Activated gamma-delta T cell (primary cell): ENCODE measurements at places on chromosomes 1 and 21.

DNA sequence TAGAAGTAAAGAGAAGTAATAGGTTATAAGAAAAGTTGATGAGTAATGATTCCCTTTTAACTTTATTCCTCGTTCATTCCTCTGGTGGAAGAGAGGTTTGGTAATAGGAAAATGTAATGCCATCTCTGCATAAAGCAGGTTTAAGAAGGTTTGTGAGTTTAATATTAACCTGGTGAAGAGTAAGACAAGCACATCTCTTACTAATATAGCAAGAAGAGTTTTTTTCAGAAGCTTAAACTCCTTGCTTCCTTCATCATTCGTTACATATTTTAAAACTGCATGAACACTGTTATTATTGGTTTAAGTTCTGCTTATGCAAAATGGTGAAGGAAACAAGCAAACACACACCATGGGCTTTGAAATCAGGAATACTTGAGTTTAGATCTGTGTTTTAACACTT is 9.2 kb upstream of the PLA2G4A start:
- no peak for DNase-seq

DNA sequence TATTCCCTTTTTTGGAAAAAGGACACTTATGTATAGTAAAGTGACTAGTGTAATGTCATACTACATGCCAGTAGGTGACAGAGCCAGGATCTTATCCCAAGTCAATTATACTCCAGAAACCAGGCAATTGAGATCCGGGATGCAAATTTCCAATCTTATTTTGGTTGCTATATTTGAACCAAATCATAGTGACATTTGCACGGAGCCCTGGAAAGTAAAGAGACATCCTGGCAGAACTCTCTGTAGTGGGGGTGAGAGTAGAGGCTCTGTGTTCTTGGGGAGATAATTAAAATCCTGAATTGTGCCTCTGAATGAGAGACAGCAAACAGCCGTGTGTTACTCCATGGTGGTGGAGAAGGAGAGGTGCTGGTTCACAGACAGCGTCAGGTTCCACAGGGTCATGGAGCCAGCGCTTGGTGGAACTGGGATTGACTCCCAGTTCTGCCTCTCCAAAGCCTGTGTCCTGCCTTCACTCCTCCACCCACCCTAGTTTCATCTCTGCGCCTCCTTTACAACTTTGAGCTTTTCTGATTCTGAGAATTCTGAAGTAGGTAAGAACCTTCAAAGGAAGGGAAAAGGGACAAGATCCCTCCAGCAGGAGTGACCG is 432.3 kb downstream of the PTPRU start:
- DNase-seq, result no peak

- DNase-seq, result no peak
These were observed 24.7 kb downstream of the SDE2 start for GRCh38 chr1:225974454-225974853.

DNA sequence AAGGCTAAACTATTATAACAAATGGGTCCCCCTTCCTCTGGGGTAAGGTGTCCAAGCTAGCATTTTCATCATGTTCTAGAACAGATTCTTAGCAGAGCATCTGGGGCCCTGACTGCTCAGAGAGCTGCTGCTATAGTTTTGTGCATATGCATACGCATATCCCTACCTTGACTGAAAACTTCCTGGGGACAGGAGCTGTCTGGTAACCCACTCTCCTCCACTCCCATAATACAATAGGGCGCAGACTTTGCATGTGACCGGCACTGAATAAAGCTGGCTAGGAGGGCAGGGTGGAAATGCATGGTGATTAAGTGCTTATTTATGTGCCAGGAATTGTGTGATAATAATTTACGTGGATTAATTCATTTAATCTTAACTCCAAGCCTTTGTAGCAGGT is 11.6 kb downstream of the TRAF5 start:
- no peak for DNase-seq

DNA sequence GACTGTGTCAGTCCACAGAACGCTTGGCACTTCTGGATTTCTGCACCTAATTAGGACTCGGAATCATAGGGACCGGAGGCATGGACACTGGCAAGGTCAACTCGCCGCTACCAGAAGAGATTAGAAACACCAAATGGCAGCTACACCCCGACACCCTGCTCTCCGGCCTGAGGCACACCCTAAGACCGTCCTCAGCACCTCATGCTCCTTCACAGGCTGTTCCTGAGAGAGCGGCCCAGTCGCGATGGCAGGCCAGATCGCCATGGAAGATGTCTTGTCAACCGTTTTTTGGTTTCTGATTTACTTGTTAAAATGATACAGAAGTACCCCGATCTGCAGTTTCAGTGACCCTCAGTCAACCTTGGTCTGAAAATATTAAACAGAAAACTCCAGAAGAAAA is 46.8 kb downstream of the NPHP4 start:
- DNase-seq, result no peak

GRCh38 chr1:153567621-153568366 is 2.1 kb upstream of the S100A2 start:
- no peak for DNase-seq
